ENCODE measurements at places on chromosomes 3 and 15.

DNA sequence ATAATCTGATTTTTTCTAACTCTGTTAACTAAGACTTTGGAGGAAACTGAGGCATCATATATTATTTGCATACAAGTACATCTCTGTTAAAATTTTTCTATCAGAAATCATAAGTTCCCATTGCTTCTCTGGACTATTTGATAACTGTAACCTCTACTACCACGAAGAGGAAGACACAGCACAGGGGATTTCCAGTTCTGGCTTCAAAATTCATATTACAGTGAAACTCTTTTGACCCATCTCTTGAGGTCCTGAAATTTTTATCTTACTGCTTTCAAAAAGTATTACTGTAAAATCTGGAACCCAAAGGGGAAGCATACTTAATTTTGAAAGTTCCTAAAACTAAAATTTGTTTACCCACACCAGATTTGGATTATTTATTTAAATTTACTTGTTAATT, 4.2 kb downstream of the PLSCR1 start:
- DNase-seq: no peak
- H3K27me3 ChIP-seq: no peaks in the 10 kb centered on the region
- no peaks in the 10 kb centered on the region for H3K36me3 ChIP-seq
- no peak overlapping the region for H3K27ac ChIP-seq
- no peak overlapping the region for H3K4me3 ChIP-seq

- H3K4me3 ChIP-seq: no peak overlapping the region
- DNase-seq: no peak
- H3K4me1 ChIP-seq: peaks cover 37% of the 10 kb centered on the region
- H3K27me3 ChIP-seq: no peaks in the 10 kb centered on the region
Observed at GRCh38 chr15:101188637-101189408, 63.0 kb downstream of the CHSY1 start.

DNA sequence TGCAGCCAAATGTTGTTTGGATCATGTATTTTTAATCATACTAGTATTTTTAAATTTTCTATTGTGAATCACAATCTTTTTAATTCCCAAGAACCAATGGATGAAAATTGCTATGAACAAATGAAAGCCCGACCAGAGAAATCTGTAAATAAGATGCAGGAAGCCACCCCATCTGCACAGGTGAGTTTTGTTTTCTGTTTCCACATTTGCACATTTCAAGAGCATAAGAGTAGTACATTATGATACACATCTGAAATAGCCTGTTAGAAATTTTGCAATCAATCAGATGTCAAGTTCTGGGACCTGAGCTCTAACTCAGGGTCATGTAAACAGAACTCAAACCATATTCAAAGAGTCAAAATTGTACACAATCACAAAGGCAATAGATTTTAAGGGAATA, 26.5 kb downstream of the TRAT1 start:
- no peaks in the 10 kb centered on the region for H3K36me3 ChIP-seq
- H3K4me1 ChIP-seq: no peaks in the 10 kb centered on the region

DNA sequence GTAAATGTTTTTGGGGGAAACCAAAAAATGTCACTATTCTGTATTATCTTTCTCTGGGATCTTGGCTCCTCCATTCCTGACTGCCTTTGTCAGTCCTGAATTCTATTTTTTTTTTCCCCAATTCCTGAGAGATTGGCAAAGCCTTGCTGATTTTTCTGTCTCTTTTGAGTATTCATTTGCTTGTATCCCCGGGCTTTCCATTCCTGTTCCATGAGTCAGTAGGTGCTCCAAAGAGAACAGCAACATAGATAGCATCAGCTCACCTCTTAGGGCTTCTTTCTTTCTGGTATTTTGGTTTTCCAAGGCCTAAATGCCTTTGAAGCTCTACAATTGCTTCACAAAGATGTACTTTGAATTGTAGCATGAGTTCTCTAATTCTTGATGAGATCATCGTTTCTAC, 271.7 kb upstream of the LRRC3B start:
- no peaks in the 10 kb centered on the region for H3K36me3 ChIP-seq
- no peaks in the 10 kb centered on the region for H3K4me1 ChIP-seq
- H3K27me3 ChIP-seq: no peaks in the 10 kb centered on the region
- no peak overlapping the region for H3K4me3 ChIP-seq

DNA sequence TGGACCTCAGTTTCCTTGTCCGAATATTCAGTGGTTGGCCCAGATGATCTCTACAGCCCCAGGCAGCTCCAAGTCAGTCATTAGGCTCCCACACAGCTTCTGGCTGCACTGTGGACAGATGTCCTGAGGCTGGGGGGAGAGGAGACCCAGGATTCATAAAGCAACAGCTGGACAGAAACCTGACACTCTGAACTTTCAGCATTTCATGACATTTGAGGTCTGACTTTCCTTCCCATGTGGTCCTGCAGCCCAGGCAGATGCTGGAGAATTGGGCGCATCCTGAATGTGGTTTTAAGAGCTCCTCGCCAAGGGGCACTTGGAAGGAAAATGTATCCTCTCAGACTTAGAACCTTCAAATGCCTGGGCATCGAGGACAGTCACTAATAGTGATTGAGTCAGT, 307.6 kb upstream of the LRRFIP2 start:
- H3K4me3 ChIP-seq: no peak overlapping the region
- no peak overlapping the region for H3K27ac ChIP-seq
- DNase-seq: no peak
- no peaks in the 10 kb centered on the region for H3K4me1 ChIP-seq
- peaks cover 20% of the 10 kb centered on the region for H3K36me3 ChIP-seq
- H3K27me3 ChIP-seq: no peaks in the 10 kb centered on the region

- H3K27ac ChIP-seq: no peak overlapping the region
- H3K4me3 ChIP-seq: no peak overlapping the region
- H3K4me1 ChIP-seq: no peaks in the 10 kb centered on the region
- H3K27me3 ChIP-seq: no peaks in the 10 kb centered on the region
- DNase-seq: no peak
Observed at GRCh38 chr15:45892182-45892581, 257.4 kb downstream of the SQOR start.

DNA sequence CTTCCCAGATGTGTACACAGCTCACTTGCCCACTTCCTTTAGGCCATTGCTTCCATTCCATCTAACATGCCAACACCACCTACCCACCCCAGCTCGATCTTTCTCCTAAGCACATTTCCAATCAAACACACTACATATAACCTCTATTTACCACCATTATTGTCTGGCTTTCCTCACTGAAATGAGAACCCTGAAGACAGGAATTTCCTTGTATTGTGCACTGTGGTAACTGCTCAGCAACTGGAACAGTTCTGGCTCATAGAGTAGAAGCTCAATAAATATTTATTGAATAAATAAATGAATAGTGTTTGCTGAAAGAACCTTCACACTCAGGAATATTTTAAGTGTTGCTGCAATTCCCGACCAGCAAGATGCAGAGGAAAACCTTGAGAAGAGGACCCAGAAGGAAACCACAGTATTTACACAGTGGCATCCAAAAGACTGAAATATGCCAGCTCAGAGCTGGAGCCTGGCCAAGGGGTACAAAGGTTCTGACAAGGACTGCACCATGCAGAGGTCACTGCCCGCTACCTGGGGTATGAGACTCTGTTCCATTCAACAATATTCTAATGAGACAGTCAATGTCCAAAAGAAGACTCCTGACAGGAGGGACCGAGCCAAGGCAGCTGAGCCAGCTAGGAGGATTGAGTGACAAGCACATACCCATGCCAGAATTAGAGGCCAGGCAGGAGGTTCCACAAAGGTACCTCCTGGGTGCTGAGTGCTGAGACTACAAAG, 168.8 kb downstream of the NUP210 start:
- DNase-seq: no peak
- no peak overlapping the region for H3K4me3 ChIP-seq
- H3K4me1 ChIP-seq: no peaks in the 10 kb centered on the region
- no peaks in the 10 kb centered on the region for H3K36me3 ChIP-seq
- no peak overlapping the region for H3K27ac ChIP-seq

DNA sequence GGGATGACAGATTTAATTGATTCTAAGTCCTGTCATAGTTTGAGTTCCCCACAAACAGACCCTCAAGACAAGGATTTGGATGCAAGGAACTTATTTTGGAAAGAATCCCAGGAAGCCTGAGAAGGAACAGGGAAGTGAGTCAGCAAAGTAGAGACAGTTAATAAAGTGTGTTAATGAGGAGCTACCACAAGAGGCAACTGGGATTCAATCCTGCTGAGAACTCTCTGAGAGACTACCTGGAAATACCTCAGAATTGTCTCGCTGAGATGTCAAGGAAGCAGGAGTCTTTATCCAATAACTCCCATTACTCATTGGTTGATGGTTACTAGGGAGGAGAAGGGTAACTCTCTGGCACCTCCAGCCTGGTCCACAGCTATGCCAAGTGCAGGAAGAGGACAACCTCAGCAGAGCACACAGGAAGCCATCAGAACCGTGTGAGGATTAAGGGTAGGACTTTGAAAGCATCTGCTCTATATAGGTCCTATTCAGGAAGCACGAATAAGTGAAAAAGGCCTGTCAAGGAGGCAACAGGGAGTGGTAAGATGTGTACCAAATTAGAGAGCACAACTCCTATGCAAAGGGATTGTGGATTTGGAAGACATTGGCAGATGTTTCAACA, 311.1 kb upstream of the KCNH8 start:
- no peak for DNase-seq
- no peaks in the 10 kb centered on the region for H3K27me3 ChIP-seq
- no peak overlapping the region for H3K4me3 ChIP-seq
- H3K27ac ChIP-seq: no peak overlapping the region
- no peaks in the 10 kb centered on the region for H3K36me3 ChIP-seq

DNA sequence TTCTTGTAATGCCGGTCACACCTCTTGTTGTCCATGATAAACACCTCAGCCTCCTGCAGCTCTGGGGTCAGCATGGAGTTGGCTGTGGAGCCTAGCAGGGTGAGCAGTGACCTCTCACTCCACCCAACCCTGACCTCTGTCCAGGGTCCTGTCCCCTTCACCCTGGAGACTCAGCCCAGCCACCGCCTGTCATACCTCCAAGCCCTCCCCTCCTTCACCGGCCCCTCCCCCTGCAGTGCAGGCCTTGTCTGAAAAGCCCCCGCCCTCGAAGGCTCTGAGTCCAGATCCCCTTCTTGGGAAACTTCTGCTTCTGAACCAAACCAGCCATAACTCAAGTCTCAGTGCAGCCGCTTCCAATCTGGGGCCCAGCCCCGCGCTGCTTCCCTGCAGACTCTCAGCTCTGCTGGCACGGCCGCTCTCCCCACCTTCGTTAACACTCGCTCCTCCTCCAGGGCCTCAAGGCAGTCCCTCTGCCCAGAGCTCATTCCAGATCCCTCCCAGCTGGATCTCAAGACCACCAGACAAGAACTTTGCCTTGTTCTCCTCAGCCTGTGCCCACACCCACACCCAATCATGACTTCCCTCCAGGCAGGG, 25.4 kb upstream of the PRSS50 start:
- H3K4me1 ChIP-seq: no peaks in the 10 kb centered on the region
- no peaks in the 10 kb centered on the region for H3K27me3 ChIP-seq
- no peak overlapping the region for H3K4me3 ChIP-seq
- no peaks in the 10 kb centered on the region for H3K36me3 ChIP-seq

DNA sequence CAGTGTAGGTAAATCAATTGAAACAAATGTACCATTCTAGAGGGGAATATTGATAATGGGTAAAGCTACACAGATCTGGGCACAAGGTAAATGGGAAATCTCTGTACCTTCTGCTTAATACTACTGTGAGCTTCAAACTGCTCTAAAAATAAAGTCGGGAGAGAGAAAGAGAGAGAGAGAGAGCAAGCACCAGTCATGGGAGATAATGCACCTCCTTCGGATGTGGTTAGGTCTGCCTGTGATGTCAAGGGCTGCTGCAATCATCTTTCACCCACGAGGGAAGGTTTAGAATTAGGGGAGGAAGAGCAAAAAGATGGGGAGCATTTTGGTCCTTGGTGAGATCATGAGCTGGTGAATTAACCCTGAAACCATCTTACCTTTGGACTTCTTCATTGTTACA, 219.1 kb downstream of the ZNF385D start:
- no peak overlapping the region for H3K27ac ChIP-seq
- H3K4me1 ChIP-seq: no peaks in the 10 kb centered on the region
- no peak for DNase-seq

DNA sequence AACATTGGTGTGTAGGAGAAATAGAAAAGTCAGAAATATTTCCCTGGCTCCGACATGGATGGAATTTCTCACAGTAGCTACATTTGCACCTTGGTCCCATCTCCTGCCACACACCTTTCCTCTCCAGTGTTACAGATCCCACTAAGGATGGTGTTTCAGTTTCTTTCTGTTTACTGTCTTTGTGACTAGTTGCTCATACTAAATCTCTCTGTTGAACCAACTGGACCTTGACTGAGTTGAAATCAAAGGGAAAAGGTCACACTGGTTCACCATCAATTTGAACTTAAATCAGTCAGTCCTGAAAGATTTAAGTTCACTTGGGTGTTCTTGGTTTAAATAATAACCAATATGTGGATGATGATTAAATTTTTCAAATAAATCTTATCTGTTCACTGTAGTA, 754.2 kb downstream of the OTOL1 start:
- H3K4me1 ChIP-seq: no peaks in the 10 kb centered on the region
- no peak overlapping the region for H3K27ac ChIP-seq
- H3K4me3 ChIP-seq: no peak overlapping the region
- H3K36me3 ChIP-seq: no peaks in the 10 kb centered on the region
- no peaks in the 10 kb centered on the region for H3K27me3 ChIP-seq
- no peak for DNase-seq

DNA sequence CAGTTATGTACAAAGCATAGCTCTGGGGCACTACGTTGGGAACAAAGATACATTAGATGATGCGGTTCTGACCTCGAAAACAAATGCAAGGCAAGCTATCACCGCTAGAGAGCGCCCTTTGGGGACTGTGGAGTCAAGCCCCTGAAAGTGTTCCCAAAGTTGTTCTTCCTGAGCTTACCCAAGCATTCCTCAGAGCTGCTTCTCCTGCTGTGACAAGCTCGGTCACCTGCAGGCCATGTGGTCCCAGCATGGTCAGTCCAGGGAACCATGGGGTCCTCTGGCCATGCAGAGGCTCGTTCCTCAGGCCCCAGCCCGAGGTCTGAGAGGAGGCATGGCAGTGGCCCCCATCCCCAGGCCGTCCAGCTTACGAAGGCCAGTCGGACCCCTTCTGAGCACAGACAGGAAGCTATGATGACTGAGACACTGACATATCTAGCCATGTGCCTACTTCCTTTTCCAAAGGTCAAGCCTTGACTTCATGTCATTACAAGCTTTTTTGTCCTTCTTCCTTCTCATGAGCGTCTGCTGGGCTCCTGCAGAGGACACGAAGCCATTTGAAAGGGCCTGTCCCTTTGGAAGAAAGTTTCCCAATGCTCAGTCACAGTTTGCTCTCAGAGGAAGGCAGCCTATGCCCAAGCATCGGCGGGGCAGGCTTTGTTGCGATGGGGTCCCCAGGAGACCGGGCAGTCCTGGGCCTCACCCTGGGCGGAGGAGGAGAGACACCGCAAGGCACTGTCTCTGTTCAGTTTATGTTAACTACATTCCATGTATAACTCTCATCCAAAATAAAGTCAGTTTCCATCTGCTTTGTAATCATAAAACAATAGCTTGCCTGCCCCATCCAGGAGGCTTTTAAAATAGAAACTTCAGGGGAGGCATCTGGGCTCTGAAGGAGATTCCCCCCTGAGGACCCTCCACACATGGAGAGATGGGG, 79.3 kb downstream of the ATP10A start:
- no peak overlapping the region for H3K4me3 ChIP-seq
- no peaks in the 10 kb centered on the region for H3K27me3 ChIP-seq
- DNase-seq: no peak
- H3K36me3 ChIP-seq: no peaks in the 10 kb centered on the region

Data from tibial nerve (tissue), 4 donors.